ENCODE measurements at places on chromosomes 3 and 15. TPM values are rescaled to one million over a fixed set of nuclear protein-coding genes. Genes with fewer than 3 reads are reported as not detected.
A peak's percentile ranks its signal among the peaks of the same experiment; 100 is the strongest.

UCN2 gene
- 0.81 TPM for polyA plus RNA-seq

TRPM1 gene
- not detected for polyA plus RNA-seq

CCR9 gene
- polyA plus RNA-seq: not detected

DNA sequence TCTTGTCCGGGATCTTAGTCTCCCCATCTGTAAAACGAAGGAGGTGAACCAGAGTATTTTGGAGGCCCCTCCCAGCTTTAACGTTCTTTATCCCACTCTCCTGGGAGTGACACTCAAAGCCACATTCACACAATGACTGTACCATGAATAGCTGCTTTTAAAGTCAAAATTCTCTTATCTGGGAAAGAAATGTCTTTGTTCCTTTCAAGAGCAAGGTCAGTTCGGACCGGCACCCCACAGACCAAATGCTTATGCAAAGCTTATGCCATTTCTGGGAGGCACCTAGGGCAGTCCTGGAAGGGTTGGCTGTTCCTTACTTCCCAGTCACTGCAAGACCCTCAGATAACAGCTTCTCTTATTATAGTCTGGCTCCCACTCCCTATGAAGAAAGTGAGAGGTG, 53.5 kb upstream of the WNT5A start:
- no peak for DNase-seq

- peak; percentile 5 for DNase-seq
These were observed 20.2 kb upstream of the BTLA start for GRCh38 chr3:112519424-112520001.

DNA sequence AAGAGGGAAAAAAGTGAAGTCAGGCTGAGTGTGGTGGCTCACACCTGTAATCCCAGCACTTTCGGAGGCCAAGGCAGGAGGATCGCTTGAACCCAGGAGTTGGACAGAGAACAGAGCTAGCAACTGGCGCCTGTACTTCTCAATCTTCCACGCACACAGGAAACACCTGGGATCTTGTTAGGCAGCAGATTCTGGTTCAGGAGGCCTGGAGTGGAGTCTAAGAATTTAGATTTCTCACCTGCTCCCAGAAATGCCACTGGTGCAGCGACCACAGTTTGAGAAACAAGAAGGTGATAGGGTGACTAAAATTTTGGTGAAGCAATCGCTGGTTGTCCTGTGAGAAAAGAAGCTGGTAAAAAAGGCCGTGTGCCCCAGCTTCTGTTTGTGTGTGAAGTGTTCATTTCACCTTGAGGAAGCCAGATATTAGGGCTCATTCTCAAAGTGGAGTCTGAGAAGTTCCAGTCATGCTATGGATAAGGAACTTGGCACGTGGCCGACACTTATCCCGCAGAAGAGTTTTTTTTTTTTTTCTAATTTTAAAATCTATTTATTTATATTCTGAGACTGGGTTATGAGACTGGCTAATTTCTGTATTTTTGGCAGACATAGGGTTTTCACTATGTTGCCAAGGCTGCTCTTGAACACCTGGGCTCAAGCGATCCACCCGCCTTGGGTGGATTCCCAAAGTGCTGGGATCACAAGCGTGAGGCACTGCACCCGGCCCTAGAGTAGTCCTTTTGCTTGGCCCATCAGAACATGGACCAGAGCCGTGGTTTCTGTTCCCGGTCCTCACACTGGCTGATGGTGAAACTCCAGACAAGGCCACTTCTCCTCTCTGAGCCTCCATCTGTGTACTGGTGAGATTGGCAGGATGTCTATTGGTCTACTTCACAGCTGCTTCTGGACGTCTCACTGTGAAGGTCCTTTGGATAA, 324.6 kb upstream of the PROK2 start:
- DNase-seq: no peak

GRCh38 chr15:41043276-41043951, 72.7 kb downstream of the INO80 start:
- DNase-seq: no peak

- DNase-seq: no peak
These were observed 3.3 kb downstream of the RYR3 start for GRCh38 chr15:33314069-33314468.

DNA sequence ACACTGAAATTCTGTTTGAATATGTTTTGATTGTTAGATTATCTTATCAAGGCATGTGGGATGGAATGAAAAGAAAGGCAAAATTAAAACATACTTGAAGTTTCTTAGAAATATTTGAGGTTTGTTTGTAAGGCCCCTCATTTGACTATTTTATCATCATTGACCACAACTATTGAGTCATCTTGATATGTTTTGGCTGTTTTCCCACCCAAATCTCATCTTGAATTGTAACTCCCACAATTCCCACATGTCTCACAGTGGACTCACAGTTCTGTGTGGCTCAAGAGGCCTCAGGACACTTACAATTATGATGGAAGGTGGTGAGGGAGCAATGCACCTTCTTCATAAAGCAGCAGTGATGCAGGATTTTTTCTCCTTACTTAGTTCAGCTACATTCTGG, 917.1 kb downstream of the PLOD2 start:
- no peak for DNase-seq

DNA sequence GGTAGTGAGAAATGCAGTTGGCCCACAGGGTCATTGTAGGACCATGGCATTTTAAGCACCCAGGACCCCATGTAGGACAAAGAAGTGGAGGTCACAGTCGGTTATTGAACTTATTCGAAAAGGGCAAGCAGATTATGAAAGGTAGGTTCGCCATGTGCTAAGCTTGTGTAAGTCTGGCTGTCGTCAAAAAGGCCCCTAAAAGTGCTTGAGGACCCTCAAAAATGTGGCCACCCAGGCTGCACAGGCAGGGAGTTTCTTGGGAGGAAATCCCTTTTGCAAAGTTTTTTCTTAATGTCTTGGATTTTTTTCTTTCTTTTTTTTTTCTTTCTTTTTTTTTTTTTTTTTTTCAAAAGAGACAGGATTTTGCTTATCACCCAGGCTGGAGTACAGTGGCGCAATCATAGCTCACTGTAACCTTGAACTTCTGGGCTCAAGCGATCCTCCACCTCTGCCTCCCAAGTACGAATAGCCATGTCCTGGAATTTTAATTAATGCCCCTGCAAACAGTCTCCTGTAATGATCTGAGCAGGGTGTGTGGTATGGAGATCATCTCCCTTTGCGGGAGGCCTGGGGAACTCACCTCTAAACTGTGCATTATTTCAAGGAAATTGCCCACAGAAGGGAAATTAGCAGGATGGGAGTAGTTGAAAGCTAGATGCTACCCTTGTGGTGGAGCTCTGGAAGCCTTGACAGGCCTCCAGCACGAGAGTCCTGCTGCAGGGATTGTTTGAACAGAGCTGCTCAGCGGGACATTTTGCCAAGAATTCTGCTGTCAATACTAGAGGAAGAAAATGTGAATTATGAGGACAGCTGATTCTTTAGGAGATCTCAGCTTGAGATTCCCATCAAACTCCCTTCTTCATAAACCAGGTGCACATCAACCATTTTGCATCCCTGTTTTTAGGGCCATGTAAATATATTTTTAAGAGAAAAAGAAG, 28.4 kb downstream of the THSD4 start:
- no peak for DNase-seq

DNA sequence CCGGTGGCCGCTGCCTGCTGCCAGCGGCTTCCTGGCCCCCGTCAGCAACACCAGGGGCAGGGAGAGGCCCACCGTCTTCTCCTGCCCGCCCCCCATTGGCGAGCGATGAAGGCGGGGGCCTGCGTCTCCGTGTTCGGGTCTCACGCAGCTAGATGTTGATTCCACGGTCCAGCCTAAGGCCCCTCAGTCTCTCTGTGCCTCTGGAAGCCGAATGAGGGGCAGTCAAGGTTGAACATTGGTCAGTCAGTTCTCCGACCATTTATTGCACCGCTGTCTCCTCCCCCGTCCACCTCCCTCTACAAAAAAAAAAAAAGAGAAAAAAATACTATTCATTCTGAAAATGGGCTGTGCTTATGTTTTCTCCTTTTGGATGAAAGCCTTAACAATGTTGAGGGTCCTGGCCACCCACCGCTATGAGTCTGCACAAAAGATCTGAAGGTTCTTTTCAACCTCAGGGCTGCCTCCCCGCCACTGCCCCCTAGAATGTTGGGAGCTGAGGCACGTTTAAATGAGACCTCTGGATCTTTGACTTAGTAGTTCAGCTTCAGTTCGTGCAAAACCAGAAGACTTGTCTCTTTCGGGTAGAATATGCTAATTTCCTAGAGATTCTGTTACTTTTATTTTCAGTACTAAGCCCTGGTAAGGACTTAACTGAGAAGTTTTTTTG, 736 bp downstream of the IREB2 start:
- no peak for DNase-seq

GRCh38 chr3:99315896-99316295, 322.5 kb upstream of the COL8A1 start:
- DNase-seq: no peak

DNA sequence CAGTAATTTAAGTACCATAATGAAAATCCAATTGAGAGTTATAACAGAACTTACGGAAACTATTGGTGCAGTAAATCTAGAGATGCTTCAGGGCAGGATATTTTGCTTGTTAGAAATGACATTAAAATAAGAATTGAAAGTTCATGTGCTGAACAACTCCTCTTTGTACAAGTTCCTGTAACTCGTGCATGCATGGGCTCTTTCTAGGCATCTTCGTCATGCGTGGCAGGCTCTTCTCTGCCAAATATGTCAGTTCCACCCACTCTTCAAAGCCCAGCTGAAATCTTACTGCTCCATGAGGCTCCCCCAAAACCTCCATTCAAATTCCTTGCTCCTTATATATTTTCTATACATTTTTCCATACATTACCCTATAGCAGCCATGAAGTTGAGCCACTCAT, 48.7 kb downstream of the FBN1 start:
- DNase-seq: no peak
